ENCODE measurements at places on chromosomes 2 and 18.

GRCh38 chr2:209145941-209146681 lies 277.7 kb upstream of the MAP2 start:
- no peak for DNase-seq

GRCh38 chr18:49161627-49162026 lies 210.9 kb upstream of the SMAD7 start:
- DNase-seq, result peak; percentile 21

DNA sequence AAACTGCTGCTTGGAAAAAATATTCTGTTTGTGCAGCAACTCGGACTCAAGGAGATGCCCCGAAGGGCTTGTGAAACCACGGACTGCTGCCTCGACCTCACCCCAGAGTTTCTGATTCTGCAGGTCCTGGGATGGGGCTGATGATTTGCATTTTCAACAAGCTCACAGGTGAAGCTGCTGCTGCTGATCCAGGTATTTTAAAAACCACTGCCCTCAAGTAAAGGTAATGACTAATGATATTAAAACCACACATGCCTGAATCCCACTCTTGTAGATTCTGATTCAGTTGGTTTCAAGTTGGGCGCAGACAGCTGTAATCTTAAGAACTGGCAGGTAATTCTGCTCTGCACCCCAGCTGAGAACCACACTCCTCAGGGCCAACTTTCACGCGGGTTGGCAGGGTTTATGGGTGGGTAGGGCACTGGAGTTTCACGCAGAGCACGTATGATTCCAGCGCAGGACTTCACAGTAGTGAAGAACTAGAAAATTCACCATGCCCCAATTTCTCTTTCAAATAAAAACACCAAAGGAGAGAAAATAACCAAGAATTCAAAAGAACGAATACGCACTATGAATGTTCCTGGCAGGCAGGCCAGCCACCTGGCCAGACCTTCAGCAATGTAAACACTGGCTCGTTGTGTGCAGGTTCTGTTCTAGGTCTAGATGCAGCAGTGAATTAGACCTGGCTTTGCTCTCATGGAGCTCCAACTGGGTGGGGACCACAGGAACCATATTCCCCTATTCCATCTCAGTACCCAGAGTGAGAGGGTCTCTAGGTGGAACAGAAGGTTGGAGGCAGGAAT lies 74.6 kb upstream of the ZFP36L2 start:
- DNase-seq, result no peak

DNA sequence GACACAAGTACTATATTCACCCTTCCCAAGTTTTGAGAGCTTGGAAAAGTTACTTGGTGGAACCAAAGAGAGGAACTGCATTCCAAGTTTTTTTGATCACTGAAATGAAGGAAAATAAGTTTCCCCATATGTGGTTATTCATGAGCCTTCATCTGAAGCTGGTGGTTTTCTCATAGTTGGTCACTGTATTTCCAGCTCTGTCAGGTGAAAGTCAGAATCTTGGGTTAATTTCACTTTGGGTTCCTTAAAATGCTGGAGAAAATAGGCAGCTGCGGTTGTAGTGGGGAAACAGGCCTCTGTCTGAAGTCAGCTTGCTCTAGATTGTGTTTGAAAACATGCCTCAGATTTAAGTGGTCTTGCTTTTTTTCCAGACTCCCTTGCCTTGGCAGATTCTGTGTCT lies 200.5 kb downstream of the HRH4 start:
- no peak for DNase-seq

GRCh38 chr2:207854484-207855440 lies 85.1 kb upstream of the FZD5 start:
- DNase-seq, result no peak

- DNase-seq, result no peak
These were observed at the start of gene MYO3B for GRCh38 chr2:170177950-170178781. Gene MYO3B (plus strand): TSS chr2:170178147. CDS start chr2:170178288, 141 bp downstream.

GRCh38 chr2:164012581-164012980 lies 276.8 kb upstream of the FIGN start:
- DNase-seq, result no peak

DNA sequence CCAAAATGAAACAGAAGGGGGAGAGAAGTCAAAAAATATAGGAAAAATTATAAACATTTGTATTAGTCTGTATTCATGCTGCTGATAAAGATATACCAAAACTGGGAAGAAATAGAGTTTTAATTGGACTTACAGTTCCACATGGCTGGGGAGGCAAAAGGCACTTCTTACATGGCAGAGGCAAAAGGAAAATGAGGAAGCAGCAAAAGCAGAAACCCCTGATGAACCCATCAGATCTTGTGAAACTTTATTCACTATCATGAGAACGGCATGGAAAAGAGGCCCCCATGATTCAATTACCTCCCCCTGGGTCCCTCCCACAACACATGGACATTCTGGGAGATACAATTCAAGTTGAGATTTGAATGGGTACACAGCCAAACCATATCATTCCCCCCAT lies 79.1 kb downstream of the ZRANB3 start:
- DNase-seq, result no peak

- no peak for DNase-seq
These were observed 17.7 kb upstream of the EN1 start for GRCh38 chr2:118865106-118865505.

DNA sequence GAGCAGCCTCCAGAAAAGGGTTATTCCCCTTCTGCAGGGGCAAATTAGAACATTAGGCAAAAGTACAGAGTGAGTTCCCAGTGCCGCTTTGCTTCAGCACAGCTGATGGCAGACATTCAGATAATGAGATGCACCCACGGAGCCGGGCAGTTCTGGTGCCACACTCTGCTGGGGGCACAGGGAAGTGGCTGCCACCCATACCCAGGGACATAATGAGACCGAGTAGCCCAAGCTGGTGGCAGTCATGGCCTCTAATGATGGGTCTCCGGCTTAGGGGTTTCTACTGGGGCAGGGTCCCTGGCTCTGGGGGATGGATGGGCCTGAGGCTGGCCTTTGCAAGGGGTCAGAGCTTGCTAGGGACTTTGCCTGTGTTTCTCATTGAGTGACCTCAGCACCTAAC lies 26.2 kb downstream of the GLI2 start:
- DNase-seq, result no peak

All from GM19239 (cell line).